ENCODE measurements at places on chromosomes 5 and 9. TPM values are rescaled to one million over a fixed set of nuclear protein-coding genes. Genes with fewer than 3 reads are reported as not detected.

DNA sequence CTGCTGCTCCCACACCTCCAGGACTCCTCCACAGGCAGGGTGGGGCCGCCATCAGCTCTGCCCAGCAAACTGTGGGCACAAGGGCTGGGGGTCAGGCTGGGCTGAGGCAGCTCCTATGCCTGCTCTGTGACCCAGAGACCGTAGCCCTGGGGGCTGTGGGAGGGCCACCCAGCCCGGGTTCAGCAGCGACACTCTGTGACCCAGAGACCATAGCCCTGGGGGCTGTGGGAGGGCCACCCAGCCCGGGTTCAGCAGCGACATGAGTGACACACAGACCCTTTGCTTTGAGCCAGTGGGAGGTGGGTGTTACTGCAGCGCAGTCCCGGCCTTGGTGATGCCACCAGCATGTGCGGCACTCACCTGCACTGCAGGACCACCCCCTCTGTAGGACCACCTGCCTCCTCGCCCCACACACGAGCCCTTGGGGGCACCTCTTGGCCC, 118.9 kb upstream of the LPCAT1 start:
- H3K36me3 ChIP-seq: no peaks in the 10 kb centered on the region
- no peak overlapping the region for H3K27ac ChIP-seq
- peaks cover 7% of the 10 kb centered on the region for H3K27me3 ChIP-seq
- no peak overlapping the region for H3K4me3 ChIP-seq
- DNase-seq: no peak
- peaks cover 7% of the 10 kb centered on the region for H3K4me1 ChIP-seq

DNA sequence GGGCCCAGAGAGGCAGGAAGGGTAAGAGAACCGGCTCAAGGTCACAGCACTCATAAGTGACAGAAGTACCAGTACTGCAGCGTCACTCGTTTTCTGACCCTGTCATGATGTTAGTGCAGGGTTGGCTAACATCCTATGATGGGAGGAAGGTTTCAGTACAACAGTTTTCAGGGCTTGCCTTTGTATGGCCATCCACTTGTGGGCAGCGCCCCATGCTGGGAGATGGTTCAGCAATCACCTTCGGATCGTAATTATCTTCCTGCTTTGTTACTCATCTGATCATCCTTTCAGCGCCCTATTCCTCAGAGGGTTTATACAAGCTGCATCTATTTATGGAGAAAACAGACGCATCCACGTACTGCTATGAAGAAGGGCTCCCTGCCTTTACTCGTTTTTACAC, 2.4 kb downstream of the MAP1B start:
- DNase-seq: no peak
- no peak overlapping the region for H3K27ac ChIP-seq
- peaks cover 4% of the 10 kb centered on the region for H3K27me3 ChIP-seq
- H3K4me1 ChIP-seq: peaks cover 47% of the 10 kb centered on the region

DNA sequence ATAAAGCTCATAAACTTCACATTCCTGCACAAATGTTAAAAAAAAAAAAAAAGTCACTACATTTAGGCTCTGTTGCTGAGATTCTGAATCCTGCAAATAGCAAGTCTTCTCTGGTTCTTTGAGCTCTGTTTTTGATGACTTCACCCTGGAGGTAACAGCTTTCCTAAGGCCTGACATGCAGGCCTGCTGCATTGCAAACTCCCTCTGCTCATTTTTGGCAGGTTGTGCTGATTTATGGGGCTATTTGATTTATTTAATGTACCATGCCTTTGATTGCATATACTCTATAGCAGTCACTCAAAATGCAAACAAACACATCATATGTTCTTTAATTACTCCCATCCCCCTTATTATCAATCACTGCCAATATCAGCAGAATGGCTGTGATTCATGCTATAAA, 416.1 kb upstream of the IZUMO3 start:
- no peak for DNase-seq
- H3K4me3 ChIP-seq: no peak overlapping the region
- no peaks in the 10 kb centered on the region for H3K36me3 ChIP-seq
- no peaks in the 10 kb centered on the region for H3K4me1 ChIP-seq
- H3K27ac ChIP-seq: no peak overlapping the region
- no peaks in the 10 kb centered on the region for H3K27me3 ChIP-seq

- no peaks in the 10 kb centered on the region for H3K27me3 ChIP-seq
- no peak overlapping the region for H3K4me3 ChIP-seq
- no peaks in the 10 kb centered on the region for H3K4me1 ChIP-seq
- no peak for DNase-seq
- H3K27ac ChIP-seq: no peak overlapping the region
Observed at GRCh38 chr9:84493284-84493947, 152.9 kb upstream of the SLC28A3 start.

Gene EPB41L4A
- total RNA-seq: 18.9 TPM

DNA sequence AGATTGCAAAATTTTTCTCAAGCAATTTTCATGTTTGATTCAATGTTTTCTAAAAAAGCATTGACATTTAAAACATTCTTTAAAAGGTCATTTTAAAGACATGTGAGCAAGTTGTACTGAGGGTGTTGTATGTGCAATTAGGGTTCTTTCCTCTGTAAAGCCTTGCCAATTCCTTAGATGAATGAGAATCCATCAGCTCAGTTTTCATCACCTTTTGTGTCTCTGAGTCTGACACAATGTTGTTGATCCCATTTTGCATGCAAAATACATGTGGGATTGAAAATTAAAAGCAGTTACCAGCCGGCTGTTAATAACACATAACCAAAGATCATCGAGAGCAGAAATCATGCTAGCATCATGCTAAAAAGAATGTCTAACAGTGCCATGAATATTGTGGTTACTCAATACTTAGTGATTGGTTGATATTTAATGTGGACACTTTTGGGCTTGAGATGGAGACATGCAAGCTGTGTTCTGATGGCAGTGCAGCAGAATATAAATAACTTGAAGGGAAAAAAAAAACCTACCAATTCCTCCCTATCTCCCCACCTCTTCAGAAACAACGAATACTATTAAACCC, 57.7 kb downstream of the FGF10 start:
- no peak overlapping the region for H3K4me3 ChIP-seq
- H3K27me3 ChIP-seq: no peaks in the 10 kb centered on the region
- DNase-seq: no peak
- H3K36me3 ChIP-seq: no peaks in the 10 kb centered on the region

DNA sequence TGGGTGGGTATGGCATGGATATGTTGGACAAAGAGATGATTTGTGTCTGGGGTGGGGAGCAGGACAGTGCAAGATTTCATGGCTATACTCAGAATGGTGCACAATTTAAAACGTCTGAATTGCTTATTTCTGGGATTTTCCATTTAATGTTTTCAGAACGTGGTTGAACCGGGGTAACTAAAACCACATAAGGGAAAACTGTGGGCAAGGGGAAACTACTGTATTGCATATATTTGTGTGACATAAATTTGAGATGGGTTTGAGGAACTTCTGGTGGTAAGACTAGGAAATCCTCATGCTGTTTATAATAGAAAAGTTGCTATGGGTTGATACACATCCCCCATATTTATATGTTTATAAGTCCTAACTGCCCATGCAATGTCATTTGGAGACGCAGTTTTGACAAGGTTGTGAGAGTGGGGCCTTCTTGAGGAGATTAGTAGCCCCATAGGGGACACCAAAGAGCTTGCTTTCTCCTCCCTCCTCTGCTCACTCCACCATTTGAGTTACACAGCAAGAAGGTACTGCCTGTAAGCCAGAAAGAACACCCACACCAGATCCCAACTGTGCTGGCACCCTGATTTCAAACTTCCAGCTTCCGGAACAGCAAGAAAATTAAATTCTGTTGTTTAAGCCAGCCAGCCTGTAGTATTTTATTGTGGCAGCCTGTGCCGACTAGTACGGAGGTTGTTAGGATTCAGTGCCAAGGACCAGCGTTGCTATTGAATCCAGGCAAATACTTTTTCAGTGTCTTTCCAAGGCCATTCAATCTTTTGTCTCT, 2118.9 kb downstream of the MAT2B start:
- DNase-seq: no peak
- no peaks in the 10 kb centered on the region for H3K4me1 ChIP-seq
- H3K27me3 ChIP-seq: no peaks in the 10 kb centered on the region
- no peak overlapping the region for H3K27ac ChIP-seq

Gene ST8SIA4
- 3.4 TPM for total RNA-seq

DNA sequence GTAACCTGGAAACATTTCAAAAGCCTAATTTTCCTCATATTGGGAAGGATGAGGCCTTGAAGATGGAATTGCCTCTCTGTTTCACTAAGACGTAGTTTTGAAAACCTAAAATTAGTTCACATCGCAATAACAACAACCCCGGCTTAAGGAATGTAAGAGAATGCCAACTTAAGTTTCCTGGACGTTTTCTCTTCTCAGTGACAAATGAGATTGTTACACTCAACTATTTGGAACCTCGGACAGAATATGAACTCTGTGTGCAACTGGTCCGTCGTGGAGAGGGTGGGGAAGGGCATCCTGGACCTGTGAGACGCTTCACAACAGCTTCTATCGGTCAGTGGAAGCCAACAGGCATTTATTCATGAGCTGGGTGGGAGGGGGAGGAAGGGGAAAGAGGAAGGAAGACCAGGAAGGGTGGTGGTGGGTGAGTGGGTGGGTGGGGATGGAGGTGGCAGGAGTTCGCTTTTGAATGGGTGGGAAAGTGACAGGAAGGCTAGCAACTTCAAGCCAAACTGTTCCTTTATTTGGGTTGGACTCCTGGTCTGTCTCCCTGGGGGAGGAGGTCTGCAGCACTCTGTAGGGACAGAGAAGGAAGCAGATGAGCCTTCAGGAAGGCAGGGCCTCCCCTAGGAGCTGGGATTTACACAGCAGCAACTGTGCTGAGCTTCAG, 83.4 kb downstream of the TEK start:
- H3K27ac ChIP-seq: no peak overlapping the region
- H3K4me1 ChIP-seq: no peaks in the 10 kb centered on the region
- H3K4me3 ChIP-seq: no peak overlapping the region
- no peak for DNase-seq
- no peaks in the 10 kb centered on the region for H3K27me3 ChIP-seq
- no peaks in the 10 kb centered on the region for H3K36me3 ChIP-seq

Gene KIF20A
- total RNA-seq: 13.7 TPM

Gene SPATA31C1
- not detected for total RNA-seq
